ENCODE measurements at places on chromosomes 6 and 20.

DNA sequence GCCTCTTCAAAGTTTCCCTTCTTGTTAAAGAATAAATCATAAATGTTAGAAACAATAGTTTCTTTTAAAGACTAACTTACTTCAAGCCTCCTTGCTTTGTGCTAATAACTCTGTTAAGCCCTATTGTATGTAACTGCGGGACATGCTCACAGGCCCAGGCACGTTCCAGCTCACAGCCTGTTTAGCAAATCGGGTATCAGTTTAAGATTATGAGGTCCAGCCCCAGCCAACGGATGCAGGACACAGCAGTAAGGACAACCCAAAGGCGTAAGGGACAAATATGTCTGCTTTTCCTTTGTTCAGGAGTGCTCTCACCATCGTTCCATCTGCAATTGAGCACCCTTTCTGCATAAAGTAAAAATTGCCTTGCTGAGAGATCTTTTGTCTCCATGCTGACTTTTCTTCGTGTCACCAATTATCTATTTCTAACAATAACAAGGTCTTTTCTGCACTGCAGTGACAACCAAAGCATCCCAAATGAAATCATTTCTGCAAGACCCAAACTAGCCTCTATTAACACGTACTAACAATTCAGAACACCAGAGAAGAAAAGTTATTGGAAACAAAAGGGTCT lies 1.4 kb downstream of the C6orf52 start:
- no peak for DNase-seq

- DNase-seq = no peak
Measured at GRCh38 chr6:44270526-44271405, 516 bp downstream of the TMEM151B start.

GRCh38 chr6:111750753-111751673 lies 122.2 kb downstream of the FYN start:
- DNase-seq = no peak

DNA sequence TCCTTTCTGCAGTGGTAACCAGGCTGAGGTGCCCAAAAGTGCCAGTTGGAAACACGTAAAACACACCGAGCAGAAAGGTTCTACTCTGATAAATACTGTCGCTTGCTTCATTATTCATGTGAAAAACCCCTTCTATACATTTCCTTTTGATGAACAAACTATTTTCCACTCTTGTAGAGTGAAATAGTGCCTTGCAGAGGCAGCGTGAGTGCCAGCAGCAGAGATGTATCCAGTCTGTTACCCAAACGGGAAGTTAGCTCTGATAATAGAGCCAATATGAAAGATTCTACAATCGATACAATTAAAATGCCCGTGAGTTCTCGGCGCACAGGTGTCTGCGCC lies 1.5 kb downstream of the ZBTB46 start:
- no peak for DNase-seq

DNA sequence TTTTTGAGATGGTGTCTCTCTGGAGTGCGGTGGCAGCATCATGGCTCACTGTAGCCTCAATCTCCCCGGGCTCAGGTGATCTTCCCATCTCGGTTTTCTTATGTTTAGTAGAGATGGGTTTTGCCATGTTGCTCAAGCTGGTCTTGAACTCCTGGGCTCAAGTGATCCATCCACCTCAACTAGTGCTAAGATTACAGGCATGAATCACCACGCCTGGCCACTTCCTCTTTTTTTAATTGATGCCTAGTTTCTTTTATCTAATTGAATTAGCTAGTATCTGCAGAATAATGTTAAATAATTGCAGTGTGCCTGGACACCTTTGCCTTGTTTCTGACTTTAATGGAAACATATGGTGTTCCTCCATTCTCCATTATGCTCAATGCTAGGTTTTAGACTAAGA lies 38.4 kb upstream of the SLC22A16 start:
- no peak for DNase-seq

DNA sequence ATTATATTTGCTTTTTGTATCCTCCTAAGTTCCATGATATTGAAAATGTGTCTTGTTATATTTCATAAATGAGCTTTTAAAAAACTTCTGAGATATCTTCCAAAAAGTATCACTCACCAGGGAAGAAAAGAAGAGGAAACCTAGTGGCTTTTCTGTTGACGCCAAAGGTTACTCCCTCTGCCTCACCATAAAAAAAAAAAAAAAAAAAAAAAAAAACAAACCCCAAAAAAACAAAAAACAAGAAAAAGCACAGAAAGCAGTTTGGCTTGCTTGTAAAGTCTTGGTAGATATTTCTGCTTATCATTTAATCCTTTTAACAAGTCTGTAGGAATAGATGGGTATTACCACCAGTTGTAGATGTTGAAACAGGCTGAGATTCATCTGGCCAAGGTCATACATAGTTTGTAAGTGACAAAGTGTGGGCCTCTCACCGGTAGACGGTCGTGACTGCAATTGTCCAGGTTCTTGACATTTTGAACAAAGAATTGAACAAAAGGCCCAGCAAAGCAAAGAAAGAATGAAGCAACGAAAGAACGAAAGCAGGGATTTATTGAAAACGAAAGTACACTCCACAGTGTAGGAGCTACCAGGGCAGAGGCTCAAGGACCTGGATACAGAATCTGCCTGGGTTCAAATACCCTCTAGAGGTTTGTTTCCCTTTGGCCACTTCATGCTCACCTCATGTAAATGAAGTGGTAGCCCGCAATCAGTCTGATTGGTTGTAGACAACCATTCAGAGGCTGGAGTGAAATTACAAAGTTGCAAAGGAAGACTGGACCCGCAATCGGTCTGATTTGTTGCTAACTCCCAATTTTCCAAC lies 11.6 kb upstream of the ELOVL5 start:
- peak; percentile 14 for DNase-seq

- DNase-seq = no peak
Measured at GRCh38 chr20:62852841-62853240, 8.8 kb downstream of the TCFL5 start.

DNA sequence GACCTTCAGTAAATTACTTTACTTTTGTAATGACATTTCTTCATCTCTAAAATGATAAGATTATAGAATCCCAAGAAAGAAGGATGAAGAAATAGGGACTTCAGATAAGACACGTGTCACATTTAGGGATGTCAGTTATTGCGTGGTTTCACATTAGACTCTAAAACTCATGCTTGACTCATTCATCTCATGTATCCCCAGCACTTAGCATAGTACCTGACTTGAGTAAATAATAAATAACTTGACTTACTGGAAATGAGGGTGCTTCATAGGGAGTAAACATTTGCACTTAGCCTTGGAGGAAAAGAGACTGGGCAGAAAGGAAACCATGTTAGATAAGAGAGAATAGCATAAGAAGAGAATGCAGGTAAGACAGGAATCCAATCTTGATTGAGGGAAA lies 37.2 kb downstream of the VTA1 start:
- DNase-seq = no peak

DNA sequence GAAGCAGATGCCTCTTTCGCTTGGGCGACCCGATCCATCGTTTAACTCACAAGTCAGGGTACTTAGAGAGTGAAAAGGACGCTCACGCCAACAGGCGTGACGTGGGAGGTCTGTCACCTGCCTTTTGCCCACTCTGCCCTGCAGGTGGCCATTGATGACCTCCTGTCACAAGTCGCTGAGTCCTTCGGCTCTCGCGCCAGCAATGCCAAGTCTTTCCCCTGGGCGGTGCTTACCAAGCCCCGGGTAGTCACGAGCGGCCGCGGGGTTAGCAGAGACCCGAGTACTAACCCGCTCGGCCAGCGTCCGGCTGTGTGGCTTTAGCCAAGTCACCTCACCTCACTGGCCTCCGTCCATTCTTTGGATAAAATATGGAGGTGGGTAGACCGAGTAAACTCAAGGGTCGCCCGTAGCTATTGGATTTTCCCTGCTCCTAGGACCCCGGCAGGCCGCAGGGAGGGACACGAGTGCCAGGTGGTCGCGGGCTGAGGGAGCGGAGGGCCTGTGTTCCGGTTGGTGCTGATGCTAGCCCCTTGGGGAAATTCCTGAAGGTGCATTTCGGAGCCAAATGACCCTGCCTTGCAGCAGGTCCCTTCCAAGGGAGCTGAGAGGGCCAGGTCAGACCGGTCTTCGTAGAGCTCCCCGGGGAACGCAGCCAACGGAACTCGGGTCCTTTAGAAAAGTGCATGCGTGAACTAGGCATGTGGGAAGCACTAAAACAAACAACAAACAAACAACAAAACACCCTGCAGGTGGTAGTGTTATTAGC lies 668 bp downstream of the PKIB start:
- DNase-seq = peak; percentile 75

GRCh38 chr6:14974792-14975470 lies 270.9 kb upstream of the JARID2 start:
- no peak for DNase-seq

DNA sequence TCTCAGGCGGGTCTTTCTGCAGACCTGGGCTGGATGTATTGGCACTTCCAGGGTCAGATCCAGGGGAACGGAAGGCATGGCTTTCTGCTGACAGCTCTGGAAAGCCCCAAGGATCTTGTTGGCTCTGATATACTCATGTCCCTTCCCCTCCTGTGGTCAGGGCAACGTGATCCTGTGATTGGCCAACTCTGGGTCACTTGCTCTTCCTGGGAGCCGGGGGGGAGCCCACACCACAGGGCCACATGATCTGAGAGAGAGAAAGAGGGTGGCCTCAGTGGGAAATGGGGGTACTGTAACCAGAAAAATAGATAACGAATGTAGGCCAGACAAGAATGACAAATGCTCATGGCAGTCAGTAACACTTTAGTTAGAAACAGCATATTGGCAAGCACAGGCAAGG lies 223.0 kb downstream of the NFATC2 start:
- DNase-seq = no peak
